ENCODE measurements at places on chromosomes 16 and 17.

DNA sequence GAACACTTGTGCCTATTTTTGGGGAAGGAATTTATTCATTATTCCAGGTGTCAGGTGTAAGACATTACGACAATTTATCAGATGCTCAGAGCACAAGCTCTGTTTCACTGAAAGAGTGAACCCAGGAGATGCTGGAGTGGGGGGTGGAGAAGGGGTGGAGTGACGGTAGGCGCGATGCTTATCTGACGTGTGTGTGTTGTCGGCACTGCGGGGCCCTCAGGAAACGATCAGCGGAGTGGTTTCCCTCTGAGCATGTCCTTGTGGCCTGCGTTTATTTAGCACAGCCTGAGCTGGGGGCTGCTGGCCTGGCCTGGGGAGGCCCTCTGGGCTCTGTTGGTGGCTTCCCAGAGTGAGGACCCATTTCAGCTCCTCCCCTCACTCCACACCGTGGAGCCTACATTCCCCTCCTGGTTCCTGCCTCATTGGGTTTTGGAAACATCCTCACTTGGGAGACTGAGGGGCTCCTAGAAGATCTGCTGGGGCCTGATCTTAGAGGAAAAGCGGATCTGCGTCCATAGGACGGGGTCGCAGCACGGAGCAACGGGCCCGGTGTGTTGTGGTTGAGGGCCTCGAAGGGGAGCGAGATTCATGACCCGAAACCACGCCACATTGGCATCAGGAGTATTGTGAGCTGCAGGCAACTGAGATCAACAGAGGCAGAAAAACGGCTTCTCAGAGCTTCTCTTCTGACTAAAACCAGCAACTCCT is 19.0 kb upstream of the GNG13 start:
- DNase-seq, result no peak

DNA sequence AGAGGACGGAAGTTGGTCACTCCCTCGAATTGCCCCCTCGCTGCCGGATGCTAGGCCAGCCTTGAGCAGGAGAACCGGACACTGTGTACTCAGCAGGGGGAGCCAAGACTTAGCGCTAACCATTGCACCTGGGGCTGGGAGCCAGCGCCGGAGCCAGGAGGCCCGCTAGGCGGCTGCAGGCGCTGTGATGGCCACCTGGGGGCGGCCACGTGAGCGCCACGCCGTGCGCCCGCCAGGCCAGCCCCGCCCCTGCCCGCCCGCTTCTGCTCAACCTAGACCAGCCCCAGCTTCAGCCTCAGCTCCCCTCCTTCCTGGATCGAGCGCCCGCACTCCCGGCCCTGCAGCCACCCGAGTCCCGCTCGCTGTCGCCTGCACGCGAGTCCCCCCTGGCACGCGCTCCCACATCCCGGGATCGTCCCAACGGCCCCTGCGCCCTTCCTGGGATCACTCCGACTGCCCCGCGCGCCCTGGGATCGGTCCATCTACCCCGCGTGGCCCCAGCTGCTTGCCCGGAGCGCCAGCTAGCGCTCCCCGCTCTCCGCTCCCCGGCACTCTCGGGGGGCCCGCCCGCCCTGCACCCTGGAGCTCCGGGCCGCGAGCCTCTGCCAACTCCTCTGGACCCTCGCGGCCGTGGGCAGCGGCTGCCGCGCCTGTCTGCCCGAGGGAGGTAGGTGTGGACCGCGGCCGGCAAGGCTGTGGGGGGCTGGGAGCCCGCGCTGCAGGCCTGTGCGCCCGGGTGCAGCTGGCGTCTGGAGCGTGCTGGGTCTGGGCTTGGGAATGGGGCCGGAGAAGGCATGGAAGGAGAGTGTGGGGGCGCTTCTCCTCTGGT is at the start of gene EEF2K:
TSS of gene EEF2K (plus strand) at position 266 of the 829 bp plus-strand sequence. CDS start 19,452 bp downstream, outside the sequence.
- peak; percentile 82 for DNase-seq

GRCh38 chr16:87322833-87323726 is 5.9 kb upstream of the C16orf95 start:
- DNase-seq, result no peak

DNA sequence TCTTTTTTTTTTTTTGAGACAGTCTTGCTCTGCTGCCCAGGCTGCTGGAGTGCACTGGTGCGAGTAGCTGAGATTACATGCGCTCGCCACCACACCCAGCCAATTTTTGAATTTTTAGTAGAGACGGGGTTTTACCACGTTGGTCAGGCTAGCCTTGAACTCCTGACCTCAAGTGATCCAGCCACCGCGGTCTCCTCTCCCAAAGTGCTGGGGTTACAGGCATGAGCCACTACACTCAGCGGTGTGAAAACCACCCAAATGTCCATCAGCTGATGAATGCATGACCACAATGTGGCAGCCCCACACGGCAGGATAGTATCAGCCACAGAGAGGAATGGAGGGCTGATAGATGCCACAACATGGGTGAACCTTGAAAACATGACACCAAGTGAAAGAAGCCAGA is 2.1 kb downstream of the P2RX5 start:
- DNase-seq, result peak; percentile 38

DNA sequence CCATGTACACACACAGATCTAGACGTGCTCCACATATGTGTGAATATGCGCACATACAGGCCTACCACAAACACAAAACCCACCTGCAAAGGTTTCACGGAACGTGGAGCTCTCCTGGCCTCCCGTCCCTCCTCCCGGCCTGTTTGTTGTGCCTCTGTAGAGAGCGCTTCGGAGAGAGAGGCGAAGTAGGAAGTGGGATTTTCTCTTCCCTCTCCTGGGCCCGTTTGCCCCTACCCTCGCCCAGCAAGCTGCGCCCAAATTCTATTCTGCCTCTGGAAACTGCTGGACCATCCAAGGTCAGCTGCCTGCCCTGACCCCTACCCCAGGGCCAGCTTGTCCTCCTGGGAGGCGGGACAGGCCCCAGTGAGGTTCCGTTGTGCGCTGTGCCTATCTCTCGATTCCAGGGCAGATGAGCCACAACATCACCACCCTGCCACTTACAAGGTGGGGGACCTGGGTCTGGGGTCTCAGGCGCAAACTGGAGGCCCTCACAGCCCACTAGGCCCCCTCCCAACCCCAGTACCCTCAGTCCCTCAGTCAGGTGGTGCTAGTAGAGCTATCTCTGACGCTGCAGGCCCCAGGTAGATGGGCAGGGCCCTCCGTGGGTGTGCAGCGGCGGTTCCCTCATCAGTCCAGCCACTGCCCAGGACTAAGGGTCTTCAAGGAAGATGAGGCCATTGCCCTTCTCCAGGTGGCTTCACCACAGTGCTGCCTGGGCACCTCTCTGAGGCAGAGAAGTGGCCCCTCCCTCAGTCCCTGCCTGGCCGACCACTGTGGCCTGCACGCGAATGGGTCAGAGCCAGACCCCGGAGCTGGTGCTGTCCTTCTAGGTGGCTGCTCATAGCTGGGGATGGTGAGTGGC is 54.2 kb downstream of the BEAN1 start:
- no peak for DNase-seq

GRCh38 chr16:79899316-79899715 is 298.8 kb upstream of the MAF start:
- no peak for DNase-seq

DNA sequence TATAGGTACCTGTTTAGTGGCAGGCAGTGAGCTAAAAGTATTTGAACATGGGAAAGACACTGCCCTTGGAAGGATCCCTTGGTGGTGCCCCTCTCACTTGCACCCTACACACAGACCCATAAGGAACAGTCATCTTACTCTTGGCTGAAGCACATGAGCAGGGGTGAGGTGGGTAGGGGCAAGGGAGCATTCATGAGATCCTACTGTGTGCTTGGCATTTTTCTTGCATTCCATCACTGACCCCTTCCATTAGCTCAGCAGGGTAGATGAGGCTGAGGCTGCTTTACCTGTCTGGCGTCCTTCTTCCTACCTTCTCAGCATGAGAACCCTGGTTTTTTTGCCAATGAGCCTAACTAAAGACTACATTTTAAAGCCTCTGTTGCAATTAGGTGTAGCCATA is 48.3 kb downstream of the CCT6B start:
- no peak for DNase-seq

GRCh38 chr16:49280105-49280741 is 1.4 kb downstream of the CBLN1 start:
- no peak for DNase-seq

GRCh38 chr17:67353929-67354574 is 12.3 kb downstream of the PSMD12 start:
- DNase-seq, result no peak

DNA sequence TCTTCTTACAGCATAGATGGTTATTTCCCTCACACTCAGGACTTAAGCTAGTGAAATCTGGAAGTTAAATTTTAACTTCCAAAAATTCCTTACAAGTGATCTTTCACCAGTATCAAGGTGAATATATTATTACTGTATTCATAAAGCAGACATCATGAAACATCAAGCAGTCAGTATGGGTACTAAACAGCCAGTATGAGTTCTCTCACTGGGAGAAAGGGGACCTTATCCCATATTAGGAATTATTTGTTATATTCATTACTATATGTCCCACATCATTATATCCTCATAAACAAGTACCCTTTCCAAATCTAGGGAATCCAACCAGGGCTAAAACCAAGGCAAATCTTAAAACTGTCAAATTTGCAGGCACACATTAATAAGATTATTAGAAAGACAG is 15.3 kb downstream of the NUFIP2 start:
- DNase-seq, result no peak

- no peak for DNase-seq
Measured at GRCh38 chr16:13883881-13884280, 36.1 kb upstream of the ERCC4 start.

DNA sequence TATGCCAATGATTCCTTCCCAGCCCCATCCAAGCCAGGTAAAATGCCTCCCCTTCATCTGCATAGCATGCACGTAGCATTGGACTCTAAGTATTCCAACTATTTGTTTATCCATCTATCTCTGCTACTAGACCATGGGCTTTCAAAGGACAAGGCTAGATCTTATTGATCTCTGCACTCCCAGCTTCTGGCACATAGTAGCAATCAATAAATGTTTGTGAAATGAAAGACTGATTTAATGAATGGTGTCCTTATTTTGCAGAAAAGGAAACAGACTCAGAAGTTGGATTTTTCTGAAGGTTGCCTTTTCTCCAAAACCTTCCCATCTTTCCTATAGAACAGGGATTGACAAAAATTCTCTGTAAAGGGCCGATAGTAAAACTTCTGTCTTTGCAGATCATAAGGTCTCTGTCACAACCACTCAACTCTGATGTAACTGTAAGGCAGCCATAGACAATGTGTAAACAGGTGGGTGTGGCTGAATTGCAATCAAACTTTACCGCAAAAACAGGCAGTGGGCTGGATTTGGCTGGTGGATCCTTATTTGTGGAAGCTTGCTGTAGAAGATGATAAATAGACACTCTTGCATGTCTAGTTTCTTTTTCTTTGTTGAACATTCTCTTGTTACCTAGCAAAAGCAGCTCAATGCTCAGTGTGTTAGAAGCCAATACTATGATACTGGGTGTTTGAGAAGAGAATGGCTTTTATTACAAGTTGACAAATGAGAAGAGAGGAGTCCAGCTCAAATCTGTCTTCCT is 7.6 kb upstream of the CMTR2 start:
- DNase-seq, result no peak
